NCI-H2081 treated with DMSO at 0.1 percent for 48 hours (cell line): ENCODE measurements at places on chromosomes 12 and 14.

- no peak for DNase-seq
These were observed 193.4 kb downstream of the ERC1 start for GRCh38 chr12:1184402-1184801.

- DNase-seq, result no peak
These were observed 391.9 kb upstream of the ATP2B1 start for GRCh38 chr12:90100579-90100978.

DNA sequence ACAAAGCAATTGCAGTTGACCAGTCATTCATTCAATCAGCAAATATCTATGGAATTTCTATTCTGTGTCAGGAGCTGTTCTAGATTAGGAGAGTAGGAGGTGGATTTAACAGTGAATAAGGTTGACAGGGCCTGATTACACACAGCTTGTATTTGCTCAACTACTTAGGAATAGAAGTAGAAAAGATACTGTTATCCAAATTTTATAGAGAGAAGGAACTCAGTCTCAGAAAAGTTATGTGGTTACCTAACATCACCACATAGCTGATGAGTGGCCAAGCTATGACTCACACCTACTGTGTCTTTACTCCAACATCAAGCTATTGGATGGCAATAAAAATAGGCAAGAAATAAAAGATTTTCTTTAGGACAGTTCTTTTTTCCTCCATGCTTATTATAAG lies 374.8 kb downstream of the RMST start:
- no peak for DNase-seq

DNA sequence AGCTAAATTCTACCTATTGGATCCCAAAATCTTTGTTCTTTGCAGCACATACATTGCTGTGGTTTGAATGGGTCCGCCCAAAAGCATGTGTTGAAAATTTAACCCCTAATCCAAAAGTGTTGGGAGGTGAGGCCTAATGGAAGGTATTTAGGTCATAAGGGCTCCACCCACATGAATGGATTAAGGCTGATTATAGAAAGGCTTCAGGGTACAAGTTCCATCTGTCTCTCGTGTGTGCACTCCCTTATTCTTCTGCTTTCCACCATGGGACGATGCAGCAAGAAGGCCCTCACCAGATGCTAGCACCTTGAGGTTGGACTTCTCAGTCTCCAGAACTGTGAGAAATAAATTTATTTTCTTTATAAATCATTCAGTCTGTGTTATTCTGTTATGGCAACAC lies 190.9 kb downstream of the SOX5 start:
- DNase-seq, result no peak

DNA sequence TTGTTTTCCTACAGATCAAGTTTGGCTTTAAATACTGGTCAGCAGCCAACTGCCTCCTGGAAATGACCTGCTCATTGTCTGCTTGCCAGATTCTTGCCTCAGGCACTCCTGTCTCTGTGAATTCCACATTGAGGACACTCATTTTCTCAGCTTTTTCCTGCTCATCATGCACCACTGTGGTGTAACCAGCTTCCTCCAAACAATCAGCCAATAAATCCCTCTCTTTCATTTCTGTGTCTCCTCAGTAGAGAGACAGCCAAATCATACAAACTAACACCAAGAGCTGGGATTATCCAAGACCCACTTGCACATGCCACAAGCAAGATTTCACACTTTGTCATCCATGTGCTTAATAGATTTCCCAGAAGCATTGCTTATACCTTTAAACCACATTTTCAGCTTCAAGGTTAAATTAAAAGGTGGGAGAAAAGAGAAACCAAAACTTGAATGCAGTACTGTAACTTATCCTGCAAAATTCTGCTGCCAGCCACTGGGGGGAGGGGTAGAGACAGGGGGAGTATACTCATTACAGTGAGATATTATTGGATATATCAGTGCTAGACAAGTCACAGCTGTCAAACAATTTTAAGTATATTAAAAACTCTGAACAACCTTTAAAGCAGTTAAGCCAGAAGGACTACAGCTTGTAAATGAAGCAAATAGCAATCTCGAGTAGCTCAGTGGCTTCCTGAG lies 105.0 kb downstream of the PPP2R5E start:
- DNase-seq, result peak; percentile 31

DNA sequence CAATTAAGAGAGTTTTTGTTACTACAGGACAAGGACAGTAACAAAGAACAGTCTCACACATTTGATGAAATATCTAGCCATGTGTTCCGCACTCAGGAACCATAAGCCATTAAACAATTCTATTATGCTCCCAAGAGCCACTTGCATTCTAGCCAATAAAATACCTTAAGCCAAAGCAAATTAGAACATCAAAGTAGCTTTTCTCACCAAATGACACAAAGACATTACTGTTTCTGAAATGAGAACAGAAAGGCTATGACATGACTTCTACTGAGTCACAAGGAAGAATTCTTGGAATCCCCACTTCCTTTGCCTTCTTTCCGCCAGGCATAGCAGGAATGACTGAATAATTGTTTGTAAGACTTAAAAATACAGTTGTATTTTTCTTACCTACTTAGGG lies 445.8 kb downstream of the ATP23 start:
- DNase-seq, result no peak

DNA sequence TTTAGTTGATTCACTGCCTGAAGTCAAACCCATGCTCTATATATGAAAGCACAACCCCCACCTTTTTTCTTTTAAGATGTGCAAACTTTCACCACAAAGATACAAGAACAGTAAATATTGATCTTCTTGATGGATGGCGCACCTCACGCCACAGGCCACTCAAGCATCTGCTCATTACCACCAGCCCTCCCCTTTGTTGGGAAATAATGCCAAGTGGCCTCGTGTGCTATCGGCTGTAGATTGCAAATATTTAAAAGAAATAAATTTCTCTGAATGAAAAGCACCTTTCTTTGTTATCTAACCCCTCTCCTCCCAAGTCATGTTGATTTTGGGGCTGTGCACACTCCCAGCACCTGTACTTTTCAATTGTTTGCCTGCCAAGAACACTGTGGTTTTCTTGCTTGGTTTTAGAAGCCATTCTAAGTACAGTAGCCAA lies 122.7 kb downstream of the C12orf42 start:
- peak; percentile 99 for DNase-seq

DNA sequence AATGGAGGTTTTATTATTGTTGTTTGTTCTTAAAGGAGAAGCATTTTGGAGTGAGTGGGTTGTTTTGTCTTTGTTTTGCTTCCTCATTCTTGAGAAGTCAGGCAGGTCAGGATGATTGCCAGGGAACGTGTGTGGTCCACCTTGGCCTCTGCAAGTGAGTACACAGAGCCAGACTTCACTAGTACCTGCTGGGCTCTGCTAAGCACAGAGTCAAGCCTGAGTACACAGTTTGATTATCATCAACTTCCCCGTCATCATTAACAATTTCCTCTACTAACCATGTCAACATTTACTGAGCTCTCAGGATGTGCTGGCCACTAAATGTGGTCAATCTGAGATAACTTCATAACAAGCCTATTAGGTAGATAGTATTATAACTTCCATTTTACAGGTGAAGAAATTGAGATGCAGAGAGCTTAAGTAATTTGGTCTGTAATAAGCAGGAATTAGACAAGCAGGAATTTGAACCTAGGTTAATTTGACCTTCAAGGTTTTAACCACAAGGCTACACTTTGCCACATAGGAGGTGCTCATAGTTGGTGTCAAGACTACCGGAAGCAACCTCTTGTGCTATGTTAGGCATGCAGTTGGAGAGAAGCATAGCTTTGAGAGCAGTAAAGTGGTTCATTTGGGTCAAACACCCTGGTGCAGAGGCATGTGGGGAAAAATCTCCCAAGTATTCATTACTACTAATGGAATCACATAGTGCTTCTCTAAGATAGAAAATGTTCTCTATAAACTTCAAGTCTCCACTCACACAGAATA lies 178.3 kb downstream of the NUAK1 start:
- DNase-seq, result no peak

GRCh38 chr12:81835783-81836182 lies 76.6 kb upstream of the PPFIA2 start:
- no peak for DNase-seq

DNA sequence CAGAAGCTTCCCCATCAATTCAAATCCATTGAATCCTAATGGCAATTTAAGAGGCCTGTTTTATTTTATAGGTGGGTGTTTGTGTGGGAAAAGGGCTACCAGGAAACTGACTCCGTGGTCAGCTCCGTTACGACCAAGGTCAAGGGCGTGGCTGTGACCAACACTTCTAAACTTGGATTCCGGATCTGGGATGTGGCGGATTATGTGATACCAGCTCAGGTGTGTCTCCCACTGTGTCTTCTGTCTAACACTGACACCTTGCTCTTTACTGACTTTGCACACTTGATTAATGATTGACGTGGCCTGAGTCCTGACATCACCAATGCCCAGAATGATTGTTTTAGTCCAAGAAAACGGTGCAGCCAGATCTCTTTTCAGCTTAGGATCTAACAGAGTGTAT lies 7.1 kb downstream of the P2RX4 start:
- DNase-seq, result no peak

- DNase-seq, result no peak
These were observed 48.5 kb upstream of the OR5AU1 start for GRCh38 chr14:21204167-21205025.

GRCh38 chr14:71166180-71166837 lies 259.1 kb downstream of the PCNX1 start:
- DNase-seq, result no peak

GRCh38 chr14:35480119-35480769 lies 53.7 kb upstream of the INSM2 start:
- DNase-seq, result no peak

GRCh38 chr12:12474931-12475795 lies 87.5 kb downstream of the DUSP16 start:
- no peak for DNase-seq

- DNase-seq, result no peak
These were observed 10.0 kb upstream of the PKP2 start for GRCh38 chr12:32906399-32907165.

DNA sequence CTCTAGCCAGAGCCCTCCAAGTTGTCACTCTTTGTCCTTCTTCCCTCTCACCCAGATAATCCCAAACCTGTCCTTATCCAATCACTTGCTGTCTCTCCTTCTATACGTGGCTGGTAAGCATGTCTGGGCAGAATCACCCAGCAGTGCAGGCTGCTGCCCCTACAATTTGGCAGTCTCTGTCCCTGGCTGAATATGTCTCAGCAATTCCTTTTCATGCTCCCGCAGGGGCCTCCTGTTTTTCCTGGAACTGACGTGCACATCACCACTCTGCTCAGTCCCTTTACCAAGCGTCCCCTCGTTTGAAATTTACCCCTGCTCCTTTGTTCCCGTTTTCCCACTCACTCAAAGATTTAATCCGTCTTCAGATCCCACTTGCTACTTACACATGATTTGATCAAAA lies 80.0 kb downstream of the ST8SIA1 start:
- DNase-seq, result no peak

GRCh38 chr12:131723532-131723931 lies 12.6 kb downstream of the SFSWAP start:
- DNase-seq, result no peak

DNA sequence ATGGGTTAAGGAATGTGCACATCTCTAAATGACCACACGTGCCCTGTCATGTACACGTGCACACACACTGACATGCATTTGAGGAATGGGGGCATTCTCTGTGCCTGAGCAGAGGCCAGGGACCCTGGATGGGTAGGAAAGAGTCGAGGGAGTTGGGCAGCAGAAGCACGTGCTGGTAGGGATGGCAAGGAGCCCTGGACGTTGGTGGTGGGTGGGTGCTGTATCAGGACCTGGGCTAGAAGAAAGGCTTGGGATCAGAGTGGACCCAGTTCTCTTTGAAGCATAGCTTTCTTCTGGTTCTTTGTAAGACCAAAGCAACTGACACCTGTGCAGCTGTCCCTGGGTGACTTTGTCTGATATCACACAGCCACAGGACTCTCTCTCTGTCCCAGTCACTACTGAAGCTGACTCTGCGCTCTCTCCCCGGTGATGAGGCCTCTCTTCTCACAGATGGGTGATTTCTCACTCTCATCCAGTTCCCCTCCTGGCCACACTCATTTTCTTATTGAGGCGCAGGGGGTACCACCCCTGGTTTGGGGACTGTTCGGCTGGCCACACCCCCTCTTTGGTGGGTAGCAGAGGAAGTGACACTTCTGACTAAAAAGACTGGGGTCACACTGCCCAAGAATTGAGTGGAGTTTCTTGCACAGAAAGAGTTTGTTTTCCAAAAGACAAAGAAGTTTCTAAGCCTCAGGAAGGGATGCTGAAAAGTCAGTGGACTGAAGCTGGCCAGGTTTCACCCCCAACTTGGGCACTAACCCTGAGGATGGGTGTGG lies 171.7 kb upstream of the RTL1 start:
- DNase-seq, result no peak

- DNase-seq, result no peak
These were observed 26.4 kb downstream of the GXYLT1 start for GRCh38 chr12:42118136-42118879.

DNA sequence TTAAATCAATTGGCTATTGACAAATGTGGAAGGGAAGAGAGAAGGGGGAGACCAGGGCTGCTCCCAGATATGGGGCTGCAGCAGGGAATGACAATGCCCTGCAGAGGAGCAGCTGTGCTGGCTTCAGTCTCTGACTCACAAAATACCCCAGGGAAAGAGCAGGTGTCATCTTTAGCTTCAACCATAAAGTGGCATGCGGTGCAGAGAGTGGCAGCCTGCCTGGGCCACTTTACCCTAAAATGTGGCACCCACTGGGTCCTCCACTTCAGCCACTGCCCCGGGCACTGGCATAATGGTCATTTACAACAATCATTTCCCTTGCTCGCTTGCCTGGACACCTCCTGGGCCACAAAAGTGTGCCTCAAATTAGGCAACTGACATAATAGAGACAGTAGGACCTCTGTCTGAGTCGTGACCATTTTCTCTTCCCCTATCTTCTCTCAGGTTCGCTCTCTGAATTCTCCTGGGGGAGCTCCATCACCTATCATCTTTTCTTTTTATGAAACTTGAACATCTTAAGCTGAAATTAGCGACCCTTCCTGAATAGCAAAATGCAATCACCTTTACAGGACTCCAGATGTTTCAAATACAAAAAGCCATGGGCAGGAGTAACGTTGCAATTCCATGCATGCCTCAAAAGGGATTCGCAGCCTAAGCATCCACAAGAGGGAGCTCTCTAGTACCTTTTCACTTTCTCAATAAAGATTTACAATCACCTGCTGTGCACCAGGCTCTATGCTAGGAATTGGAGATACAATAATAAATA lies 179.9 kb upstream of the ATF7IP start:
- peak; percentile 53 for DNase-seq

DNA sequence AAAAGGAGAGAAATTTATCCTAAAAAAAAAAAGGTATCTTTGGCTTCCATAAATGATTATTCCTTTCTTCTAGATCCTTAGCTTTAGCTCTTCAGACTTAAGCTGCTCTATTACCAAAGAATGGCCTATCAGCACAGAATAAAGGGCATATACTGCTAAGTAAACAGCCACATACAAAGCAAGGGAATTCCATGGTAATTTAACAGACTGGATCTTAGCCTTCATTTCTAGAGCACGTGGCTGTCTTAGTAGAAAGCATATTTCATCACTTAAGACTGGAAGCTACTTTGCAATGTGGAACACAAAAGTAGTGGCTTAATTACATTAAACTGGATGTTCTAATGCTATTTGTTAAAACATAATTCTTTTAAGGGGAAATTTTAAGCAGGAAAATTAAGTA lies 23.1 kb downstream of the TMED10 start:
- DNase-seq, result no peak

- no peak for DNase-seq
These were observed 96.9 kb downstream of the VRK1 start for GRCh38 chr14:96893966-96894622.
